ENCODE measurements at places on chromosomes 7 and 10.

GRCh38 chr7:231030-231857 is 38.9 kb downstream of the FAM20C start:
- DNase-seq: no peak

- peak; percentile 5 for DNase-seq
These were observed 53.8 kb upstream of the CPXM2 start for GRCh38 chr10:123945325-123945920.

- DNase-seq: no peak
These were observed 124.4 kb upstream of the TCERG1L start for GRCh38 chr10:131435760-131436457.

- no peak for DNase-seq
These were observed 144.7 kb downstream of the TRIL start for GRCh38 chr7:28813243-28813962.

DNA sequence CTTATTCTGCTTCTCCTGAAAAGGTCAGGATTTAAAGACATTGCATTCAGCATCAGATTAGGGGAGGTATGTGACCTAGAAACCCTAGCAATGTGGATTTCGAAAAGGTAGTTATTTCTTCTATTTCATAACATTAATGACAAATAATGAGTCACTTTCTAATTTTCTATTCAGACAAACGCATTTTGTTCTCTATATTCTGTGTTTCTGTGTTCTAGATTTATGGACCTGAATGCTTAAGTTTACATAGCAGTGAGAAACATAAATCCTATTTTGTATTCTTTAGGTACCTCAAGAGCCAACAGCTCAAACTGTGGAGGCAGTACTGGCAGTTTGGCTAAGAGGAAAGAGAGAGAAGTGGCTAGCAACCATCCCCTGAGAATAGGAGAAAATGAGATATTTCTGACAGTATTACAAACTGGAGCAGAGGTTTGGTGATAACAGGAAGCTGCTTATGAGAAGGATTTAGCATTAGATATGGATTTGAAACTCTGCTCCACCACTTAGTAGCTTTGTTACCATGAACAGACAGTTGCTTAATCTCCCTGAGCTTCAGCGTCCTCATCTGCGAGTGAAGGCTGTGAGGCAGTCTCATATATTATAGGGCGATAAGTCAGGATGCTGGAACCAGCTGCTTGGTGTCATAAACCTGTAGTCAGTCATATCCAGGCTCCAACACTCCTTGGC is 28.2 kb downstream of the CDK14 start:
- DNase-seq: peak; percentile 53

Measured in fibroblast of pulmonary artery (primary cell).